ENCODE measurements at places on chromosomes 12 and 14.

DNA sequence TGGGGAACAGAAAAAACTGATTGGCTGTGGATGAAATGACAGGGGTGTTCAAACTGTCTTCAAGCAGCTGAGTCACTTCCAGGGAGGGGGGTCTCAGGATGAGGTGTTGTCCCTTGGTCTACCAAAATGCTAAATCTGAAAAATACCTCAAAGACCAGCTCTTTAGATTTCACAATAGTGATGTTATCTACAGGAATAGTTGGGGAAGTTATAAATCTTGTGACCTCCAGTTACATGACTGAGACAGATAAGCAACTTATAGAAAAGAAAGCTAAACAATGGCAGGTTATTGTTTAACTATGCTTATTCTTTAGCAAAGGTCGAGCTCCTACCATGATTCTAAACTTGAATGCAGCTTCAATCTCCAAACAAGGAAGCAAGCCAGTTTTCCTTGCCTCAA, 125.4 kb downstream of the SYT10 start:
- no peak for DNase-seq

GRCh38 chr14:57480051-57480450, 13.6 kb downstream of the CCDC198 start:
- peak; percentile 91 for DNase-seq

DNA sequence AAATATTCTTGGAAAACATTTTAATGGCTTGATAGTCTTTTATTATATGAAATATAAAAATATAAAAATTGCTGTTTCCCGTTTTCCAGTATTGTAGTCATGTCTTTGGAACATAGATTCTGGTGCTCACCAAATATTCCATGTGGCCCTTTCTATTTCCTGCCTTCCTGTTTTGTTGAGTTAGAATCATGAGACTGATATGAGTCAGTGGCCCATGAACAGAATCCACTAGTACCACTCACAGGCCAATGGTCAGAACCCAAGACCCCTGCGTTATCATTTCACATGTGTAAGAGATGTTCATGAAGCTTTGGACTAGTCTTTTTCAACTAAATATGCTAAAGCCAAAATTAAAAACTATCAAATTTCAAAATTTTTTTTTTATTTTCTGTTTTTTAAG, 56.9 kb downstream of the BICD1 start:
- DNase-seq = no peak

DNA sequence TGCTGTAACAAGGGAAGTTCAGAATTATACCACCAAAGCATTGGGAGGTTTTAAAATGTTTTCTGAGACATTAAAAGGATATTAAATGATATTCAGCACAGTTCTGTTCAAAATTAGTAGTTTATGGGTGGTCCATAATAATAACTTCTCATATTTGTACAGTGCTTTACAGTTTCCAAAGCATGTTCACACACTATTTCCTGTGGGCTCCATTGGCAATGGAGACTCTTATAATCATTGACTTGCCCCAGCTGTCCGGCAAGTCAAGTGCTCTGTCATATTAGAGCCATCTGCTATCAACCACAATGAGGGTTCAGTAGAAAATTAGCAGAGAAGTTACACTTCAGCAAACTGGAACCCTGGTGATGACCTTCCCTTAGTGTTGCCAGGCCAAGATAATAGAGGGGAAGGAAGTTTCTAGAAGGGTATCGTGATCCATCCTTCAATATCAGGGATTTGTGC, 526.6 kb upstream of the CCDC196 start:
- no peak for DNase-seq

DNA sequence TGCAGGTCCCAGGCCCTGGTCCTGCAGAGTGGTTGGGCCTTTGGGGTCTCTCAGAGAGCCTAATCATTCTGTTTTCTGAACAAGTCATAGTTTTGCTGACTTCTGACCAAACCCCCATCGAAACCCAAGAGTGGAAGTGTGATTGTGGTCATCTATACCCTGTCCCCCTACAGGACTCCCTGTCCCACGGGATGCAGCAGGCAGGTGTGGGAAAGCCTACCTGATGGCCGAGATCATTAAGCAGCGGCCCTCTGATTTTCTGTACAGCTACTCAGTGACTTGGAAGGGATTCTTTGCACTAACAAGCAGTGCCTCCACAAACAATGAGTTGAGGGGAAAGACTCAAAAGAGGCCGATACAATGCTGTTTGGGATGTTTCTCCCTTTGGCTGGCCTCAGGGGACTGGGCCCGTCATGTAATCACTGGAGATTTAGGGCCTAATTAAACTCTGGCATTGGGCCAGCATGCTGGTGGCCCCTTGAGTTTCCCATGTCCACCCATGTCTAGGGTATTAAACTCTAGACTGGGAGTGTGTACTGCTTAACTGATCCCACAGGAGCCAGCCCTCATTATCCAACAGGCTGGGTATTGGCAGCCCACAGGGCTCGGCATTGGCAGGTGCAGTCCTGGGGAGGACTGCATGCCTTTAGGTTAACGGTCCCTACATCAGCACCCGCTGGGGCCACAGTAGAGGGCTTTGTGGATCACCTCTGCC, 192.8 kb downstream of the ZFP36L1 start:
- no peak for DNase-seq

DNA sequence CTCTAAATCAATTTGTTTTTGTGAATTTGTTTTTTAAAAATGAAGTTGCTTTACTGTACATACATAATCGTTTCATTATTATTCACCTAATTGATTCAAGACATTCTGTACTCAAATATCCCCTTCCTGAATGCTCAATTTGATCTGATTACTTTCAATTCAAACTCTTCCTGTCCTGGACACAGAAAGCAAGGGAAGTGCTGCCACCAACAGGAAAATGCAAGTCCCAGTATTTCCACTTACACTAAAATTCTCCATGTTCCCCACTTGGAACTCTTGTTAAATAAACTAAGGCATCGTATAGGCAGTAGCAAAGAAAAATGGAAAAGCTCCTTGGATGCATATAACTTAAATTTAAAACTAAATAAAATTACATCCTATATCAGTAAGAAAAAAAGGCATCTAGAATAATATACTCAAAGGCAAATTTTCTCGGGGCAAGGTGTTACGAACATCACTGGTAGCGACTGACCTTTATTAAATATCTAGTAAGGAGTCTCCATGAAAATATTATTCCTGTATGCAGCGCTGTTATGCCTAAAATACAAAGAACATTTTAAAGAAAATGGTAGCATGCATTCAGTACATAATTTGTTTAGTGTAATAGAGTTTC, 72.0 kb upstream of the DBX2 start:
- peak; percentile 84 for DNase-seq

DNA sequence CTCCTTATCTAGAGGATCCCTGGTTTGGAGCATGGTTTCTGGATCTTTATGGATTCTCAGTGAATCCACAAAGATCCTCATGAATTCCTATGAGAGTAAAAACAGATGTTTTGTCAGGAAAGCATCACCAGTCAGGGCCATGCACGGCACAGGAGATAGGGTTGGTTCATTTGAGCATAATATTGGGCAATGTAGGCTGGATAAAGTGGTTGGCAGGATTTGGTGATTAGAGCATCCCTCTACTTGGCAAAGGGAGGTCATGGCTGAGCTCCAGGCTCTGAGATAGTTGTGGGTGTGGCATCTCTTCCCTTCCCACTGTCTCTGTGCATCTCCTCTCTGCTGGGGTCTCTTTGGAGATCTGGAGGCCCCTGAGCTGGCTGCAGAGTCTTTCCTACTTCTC, 149.8 kb downstream of the DACT1 start:
- no peak for DNase-seq

GRCh38 chr14:96053600-96054381, 14.6 kb downstream of the C14orf132 start:
- no peak for DNase-seq

DNA sequence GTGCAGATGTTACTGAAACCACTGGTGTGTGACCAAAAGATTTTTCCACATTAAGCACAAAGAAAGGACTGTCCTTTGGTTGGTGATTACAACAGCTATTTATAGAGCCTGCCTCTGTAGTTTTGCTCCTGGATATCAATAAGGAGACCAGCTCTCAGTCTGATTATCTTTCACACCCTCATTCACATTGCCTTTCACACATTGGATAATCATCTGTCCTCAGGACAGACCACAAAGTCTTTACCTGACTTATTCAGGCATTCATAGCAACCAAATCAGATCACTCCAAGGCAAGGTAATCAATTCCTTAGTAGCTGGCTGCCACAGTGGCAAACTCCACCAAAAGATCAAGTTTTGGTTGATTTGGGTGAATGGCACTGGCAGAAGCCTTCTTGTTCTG, 59.6 kb upstream of the CPSF6 start:
- no peak for DNase-seq

- DNase-seq = no peak
These were observed 315.8 kb downstream of the ADGRD1 start for GRCh38 chr12:131269551-131269950.

GRCh38 chr12:104858611-104859543, 99.2 kb downstream of the SLC41A2 start:
- no peak for DNase-seq

DNA sequence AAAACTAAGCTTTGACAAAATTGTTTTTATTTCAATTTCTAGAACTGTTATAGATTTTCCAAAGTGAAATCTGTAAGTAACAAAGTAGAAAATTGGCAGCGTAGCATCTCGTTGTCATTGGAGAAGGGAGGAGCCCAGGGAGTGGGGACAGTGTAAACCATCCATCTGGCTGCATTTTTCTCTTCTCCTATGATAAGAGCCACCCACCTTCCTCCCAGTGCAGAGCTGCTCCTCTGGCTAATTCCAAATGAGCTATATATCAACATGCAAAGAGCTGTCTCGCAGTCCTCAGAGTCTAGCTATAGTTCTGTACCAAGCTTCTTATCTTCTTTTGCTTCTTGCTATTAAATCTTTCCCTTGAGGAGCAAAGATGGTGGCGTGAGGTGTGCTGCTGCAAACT, 56.6 kb downstream of the SCN8A start:
- DNase-seq = no peak
